Right ventricle myocardium inferior (tissue), 1 donor: ENCODE measurements at places on chromosomes 7 and 10. TPM values are rescaled to one million over a fixed set of nuclear protein-coding genes. Genes with fewer than 3 reads are reported as not detected.

DNA sequence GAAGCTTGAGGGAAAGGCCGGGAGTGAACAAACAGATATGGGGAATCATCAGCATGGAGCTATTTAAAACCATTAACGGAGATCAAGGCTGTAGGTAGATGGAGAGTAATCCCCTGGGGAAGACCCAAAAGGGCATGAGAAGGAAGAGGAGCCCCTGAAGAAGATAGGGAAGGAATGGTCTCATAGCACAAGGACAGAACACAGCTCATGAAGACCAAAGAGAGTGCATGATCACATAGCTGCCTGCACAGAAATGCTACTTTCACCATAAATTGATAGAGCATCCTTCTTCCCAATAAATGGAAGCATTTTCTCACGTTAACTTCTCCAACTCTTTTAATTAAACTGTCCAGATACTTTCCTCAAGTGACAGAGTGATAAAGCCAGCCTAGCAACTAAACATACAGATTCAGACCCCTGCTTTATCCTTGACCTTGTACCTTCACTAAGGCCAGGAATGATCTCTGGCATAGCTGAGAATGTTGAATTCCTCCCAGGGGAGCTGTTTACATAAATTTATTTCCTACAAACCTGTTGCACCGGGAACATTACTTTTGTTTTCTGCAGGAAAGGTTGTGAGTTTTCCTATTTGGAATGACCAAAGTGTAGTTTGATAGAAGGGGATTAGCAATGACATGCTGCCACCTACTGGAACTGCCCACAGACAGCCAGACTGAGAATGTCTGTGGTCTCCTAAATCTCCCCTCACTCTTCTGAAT lies 110.8 kb upstream of the LRGUK start:
- DNase-seq = no peak

DNA sequence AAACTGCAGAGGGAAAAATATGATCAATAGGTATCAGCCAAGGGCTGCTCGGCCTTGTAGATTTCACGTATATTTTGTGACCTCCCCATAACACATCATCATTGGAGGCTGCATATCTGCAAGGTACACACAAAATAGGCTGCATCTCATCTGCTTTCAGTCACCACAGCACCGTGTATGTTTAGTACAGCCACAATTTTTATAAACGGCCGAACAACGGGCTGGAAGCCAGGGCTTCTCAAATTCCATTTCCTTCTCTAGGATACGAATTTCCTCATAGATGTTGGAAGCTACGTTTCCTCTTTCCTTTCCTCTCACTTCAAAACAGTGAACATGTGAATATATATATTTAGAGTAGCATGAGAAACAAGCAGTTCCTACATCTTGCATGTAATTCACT lies 20.2 kb upstream of the FOXK1 start:
- DNase-seq = no peak

DNA sequence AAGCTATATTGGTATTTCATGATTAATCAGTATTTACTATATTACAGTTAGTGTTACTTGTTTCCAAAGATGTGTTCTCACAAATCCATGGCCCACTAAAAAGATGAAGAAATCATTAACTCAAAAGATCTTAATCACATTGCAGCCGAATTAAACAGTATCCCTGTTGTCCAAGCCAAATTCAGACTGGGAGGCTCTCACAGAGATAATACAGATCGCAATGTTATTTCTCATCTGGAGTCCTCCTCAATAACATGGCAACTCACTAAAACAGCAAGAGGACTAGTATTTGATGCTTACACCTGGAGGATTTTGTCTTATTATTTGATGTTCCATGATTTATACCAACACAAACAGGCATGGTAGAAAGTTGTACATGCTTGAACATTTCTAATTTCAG lies 23.4 kb downstream of the CYP51A1 start:
- DNase-seq = no peak

- no peak for DNase-seq
These were observed 3.8 kb upstream of the CELF2 start for GRCh38 chr10:11013836-11014235.

- no peak for DNase-seq
These were observed 199.0 kb downstream of the HTR7 start for GRCh38 chr10:90658791-90659190.

THSD7A gene
- total RNA-seq = 1.5 TPM

ASL gene
- total RNA-seq = 11.8 TPM

DNA sequence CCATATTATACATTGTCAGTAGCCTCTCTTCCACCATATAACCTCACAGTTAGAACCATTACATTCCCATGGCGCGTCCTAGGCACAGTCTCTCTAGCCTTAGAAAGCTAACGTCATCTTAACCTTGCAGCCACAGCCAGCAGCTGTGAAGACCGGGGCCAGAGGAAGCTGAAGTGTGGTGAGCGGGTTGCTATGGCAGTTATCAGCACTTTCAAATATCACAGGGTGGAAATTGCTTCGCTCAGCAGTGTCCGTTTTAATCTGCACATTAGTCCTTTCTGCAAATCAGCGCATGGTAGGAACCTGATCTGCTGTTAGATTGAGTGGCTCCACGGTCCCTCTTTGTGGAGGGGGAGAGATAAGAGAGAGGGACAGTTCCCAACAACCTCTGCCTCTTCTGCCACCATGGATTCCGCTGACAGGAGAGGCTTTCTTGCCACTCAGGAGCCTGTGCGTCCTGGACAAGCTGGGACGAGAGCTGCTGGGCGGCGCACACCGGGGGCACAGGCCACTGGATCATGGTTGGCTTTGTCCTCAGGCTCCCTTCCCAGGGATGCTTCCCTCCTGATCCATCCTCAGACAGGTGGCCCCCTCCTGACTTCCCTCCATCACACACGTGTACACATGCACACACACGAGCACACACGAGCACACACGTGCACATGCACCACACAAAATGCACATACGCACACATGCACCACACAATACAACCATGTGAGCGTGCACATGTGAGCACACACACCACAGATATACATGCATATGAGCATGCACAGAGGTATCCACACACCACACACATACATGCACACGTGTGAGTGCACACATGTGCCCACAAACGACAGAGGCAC lies 93.8 kb downstream of the WDR37 start:
- DNase-seq = no peak

DNA sequence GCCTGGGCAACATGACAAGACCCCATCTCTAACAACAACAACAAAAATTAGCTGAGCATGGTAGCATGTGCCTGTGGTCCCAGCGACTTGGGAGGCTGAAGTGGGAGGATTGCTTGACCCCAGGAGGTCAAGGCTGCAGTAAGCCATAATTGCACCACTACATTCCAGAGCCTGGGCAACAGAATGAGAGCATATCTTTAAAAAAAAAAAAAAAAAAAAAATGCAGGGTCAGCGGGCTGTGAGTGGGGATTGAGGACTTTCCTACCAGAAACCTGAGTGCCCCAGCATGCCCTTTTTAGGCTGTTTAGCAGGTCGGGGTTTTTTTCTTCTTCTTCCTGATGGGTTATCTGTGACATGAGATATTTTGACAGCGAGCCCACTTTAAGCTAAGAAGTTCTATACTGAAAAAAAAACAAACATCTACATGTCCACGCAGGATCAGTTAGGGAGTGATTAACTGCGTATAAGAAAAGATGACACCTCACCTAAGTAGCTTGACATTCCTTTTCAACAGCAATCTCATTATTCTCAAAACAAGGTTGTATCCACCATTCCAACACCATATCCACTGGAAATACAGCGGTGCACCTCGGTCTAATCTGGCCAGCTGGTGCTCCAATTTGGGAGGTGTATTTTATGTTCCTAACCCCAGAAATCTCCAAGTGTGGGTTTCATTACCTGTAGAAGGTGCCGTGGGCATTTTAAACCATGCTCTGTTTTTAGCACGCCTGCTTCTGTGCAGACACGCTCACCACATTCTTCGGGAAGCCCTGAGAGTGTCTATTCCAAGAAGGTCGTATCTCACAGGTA lies 13.8 kb upstream of the RFC2 start:
- no peak for DNase-seq

GRCh38 chr7:33973231-33974015 lies 68.1 kb downstream of the BMPER start:
- DNase-seq = no peak

DNA sequence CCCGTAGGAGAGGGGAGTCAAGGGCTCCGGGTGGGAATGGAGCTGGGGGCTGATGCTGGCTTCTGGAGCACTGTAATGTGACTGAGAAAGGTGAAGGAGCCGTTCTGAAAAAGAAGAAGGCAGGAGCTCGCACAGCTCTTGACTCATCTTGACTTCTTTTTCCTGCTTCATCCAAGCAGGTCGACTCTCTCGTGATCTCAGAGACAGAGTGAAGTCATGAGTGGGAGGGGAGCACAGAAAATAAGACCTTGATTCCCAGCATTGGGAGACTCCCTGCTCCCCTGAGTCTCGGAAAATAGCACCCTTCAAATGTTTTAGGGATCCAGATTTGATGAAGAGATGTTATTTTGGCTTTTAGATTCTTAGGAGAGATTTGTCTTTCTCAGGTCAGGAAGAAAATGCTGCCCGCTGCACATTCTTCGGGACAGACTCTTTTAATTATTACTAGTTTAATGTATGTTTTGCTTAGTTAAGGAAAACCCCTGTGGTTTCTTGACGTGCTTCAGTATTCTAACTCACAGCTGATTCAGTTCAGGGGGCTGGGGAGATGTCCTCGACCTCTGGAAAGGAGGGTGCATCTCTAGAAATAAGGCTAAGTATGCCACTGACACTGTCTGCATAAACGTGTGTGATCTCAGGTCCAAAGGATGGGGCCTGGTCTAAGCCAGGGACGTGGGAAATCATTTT lies 34.1 kb downstream of the EGFR start:
- no peak for DNase-seq

GRCh38 chr7:51590746-51591145 lies 274.1 kb upstream of the COBL start:
- DNase-seq = no peak

- DNase-seq = no peak
These were observed 72.0 kb downstream of the C10orf143 start for GRCh38 chr10:130038611-130039109.

DNA sequence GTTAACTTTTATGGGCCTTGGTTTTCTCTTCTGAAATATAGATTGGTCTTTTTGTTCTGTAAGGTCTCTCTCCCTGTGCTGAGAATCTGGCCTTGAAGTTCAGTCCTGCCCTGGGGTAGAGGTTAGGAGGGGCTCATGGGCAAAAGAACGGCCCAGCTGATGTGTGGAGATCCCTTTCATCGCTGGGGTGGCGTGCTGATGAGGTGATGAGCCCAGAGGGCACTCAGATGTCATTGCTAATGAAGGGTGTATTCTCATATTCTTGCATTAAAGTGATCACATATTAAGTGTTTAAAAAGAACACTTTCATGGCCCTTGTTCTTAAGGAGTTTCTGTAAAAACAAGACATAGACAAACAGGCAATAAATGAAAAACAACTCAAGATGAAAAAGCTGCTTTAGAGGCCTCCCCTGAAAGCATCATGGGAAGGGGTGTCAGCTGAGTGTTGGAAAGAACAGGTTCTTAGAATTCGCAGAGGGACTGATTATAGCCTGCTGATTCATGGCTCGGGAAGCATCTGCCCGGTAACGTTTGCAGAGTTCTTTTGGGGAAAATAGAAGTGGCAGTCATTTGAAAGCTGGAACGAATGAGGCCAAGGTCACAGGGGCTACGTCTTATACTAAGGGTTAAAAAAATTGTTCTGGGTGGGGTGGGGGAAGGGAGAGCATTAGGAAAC lies 72.5 kb upstream of the GPR158 start:
- no peak for DNase-seq

DNA sequence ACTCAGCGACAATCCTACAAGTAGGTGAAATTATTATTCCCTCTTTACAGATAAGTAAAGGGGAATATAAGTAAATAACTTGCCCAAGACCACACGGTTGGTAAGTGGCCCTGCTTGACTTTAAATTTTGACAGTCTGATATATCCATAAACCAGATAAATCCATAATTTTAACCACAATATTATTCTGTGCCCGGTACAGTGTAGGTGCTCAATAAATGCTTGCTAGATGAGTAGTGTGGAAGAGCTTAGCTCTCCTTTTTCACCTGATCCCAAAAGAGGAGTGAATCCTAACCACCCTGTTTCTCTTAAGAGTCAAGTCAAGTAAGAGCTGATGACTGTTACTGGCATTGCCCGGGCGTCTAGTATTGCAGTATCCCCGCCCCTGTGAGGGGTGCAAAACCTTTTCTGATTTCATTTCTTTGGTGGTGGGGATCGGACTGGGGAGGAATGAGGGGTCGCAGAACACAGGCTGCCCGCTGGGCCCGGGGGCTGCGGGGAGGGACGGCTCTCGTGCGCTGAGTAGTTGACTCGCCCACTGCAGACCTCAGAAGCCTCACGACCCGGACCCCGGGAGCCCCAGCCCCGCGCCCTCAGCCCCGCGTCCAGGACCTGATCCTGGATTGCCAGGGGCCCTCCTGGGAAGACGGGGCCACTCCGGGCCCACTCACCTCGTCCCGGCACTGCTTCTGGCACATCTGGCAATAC lies 490 bp downstream of the KIN start:
- DNase-seq = peak; percentile 69

DNA sequence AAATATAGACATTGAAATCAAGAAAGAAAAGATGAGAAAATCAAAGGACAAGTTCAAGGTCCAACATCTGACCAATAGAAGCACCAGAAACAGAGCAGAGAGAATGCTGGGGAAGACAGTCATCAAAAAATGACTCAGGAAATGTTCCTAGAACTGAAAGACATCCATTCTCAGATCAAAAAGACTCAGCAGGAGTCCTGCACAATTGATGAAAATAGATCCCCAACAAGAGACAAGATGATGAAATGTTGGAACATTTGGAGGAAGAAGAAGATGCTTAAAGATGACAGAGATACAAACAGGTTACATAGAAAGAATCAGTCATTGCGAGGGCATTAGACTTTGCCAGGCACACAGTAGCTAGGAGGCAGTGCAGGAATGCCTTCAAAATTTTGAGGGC lies 30.0 kb upstream of the EIF5AL1 start:
- DNase-seq = no peak

DNA sequence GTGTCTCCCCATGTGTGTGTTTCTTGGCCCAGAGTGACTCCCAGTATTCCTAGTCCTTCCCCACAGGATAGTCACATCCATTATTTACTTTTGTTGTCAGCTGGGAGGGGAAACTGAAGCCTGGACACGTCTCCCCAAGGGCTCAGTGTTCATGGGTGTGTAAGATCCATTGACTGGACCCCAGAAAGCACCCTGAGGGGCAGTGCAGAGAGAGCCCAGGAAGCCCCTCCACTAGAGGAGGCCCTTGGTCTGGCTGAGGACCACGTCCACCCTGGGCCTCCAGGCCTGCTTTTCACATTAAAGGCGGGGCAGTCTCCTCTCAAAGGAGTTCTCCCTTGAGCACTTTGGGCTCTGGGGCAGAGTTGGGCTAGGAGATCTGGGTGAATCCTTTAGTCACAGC lies 21.3 kb downstream of the ZNF783 start:
- peak; percentile 50 for DNase-seq

DNA sequence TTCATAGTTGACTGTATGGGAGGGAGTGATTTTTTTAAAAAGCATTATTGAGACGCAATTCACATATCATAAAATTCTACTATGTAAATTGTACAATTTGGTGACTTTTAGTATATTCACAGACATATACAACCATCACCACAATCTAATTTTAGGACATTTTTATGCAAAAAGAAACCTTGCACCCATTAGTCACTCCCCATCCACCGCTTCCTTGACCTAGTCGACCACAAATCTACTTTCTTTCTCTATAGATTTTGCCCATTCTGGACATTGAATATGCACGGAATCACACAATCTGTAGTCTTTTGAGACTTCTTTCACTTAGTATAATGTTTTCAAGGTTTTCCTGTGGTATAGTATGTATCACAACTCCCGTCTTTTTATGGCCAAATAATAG lies 54.6 kb downstream of the BLNK start:
- no peak for DNase-seq

SLC26A4 gene
- total RNA-seq = 0.27 TPM
